ENCODE measurements at places on chromosomes 5 and 9.

GRCh38 chr9:127658428-127658827 lies 46.4 kb downstream of the STXBP1 start:
- peak; percentile 29 for DNase-seq

- DNase-seq, result no peak
Measured at GRCh38 chr9:19481971-19482404, 73.2 kb downstream of the ACER2 start.

- no peak for DNase-seq
Measured at GRCh38 chr9:130008538-130008937, 34.5 kb downstream of the FNBP1 start.

DNA sequence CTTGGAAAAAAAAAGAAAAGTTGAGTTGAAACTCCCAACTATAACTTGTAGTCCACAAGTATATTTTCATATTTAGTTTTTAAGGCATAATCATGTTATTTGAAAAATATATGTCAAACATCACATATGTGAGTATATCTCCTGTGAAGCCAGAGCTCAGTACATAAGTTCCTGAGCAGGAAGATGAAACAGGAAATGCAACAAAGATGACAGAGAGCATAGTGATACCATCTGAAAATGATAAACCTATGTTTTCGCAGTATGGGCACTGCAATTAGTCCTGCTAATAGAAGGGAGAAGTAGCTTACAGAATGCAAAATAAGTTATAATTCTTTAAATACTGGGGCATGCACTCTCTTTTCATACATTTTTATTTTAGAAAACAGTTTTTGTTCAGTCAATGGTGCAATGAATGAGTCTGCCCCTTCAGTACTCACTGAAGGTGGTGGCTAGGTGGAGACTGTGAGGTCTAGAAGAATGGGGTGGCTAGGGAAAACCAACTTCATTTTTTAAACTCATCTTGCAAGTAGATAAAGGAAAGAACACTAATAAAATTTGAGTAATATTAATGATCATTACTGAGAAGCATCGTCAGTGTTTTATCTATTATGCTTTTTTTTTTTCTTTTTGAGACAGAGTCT lies 54.1 kb upstream of the FYB1 start:
- DNase-seq, result no peak

DNA sequence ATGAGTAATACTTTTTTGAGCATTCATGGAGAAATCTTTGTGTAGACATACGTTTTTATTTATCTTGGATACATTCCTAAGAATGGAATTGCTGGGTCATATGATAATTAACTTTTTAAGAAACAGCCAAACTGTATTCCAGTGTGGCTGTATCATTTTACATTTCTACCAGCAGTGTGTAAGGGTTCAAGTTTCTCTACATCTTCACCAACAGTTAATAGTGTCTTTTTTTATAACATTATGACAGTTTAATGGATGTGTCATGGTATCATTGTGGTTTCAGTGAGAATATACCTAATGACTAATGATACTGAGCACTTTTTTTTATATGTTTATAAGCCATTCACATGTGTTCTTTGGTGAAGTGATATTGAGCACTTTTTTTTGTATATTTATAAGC lies 52.4 kb downstream of the NIPBL start:
- DNase-seq, result no peak

GRCh38 chr9:98199388-98200033 lies 7.1 kb upstream of the CORO2A start:
- no peak for DNase-seq

- peak; percentile 48 for DNase-seq
Measured at GRCh38 chr5:14143841-14144585, 871 bp downstream of the TRIO start.

DNA sequence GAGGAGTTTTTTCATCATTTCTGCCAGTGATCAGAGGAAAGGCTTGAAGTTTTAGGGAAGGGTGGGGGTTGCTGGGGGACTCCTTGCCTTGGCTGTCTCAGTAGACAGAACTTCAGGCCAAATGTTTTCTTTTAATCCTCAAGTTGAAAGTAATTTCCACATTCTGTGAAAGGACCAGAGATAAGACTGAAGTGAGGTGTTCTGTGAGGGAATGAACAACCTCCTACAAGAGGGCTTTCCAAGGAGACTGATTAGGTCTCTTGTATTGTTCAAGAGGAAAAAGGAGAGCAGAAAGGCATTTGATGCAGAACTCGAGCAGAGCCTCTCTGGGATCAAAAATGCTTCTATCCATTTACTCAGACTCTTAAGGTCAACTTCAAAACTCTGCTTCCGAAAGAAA lies 282.1 kb upstream of the ATP10B start:
- no peak for DNase-seq

GRCh38 chr5:37197340-37198050 lies 51.7 kb downstream of the CPLANE1 start:
- DNase-seq, result no peak

DNA sequence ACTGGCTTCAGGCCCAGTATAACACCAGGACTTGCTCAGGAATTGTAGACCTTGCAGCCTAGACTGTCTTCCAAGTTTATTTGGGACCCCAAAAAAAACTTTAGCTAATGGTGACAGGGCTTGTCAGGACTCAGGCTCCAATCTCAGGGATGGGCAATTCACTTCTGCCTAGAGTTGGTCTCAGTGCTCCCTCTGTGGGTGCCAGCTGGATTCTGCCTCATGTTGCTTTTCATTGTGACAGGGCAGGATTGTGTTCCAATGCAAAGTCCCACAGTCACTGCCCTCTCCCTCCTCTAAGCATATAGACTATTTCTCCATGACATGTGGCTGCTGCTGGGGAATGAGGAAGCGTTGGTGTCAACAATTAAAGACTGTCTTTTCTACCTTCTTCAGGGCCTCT lies 174.7 kb downstream of the CYLC2 start:
- no peak for DNase-seq

DNA sequence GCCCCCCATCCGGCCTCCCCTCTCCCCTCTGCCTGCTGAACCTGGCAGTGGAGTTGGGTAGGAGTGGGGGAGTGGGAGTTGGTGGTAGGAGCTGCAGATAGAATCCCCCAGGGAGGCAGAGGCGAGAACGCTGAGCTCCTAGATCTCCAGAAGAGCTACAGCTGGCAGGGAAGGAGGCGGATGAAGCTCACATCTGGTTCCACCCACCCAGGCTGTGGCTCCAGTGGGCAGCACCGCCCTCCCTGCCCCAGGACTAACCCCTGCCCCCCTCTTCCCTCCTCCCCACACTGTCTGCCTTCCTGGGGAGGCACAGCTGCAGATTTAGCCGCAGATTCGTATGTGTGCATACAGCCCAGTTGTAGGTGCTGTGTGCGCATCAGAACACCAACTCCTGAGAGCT lies 34.2 kb downstream of the C9orf50 start:
- DNase-seq, result no peak

DNA sequence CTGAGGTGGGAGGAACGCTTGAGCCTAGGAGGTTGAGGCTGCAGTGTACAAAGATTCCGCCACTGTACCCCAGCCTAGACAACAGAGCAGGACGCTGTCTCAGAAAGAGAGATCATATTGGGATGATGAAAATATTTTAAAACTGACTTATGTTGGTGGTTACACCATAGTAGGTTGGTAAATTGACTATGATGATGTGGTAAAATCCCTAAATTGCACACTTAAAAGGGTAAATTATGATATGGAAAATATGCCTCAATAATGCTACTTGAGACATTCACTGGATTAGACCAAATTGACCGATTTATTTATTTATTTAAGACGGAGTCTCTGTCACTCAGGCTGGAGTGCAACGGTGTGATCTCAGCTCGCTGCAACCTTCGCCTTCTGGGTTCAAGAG lies 21.9 kb upstream of the TOR1B start:
- DNase-seq, result no peak

DNA sequence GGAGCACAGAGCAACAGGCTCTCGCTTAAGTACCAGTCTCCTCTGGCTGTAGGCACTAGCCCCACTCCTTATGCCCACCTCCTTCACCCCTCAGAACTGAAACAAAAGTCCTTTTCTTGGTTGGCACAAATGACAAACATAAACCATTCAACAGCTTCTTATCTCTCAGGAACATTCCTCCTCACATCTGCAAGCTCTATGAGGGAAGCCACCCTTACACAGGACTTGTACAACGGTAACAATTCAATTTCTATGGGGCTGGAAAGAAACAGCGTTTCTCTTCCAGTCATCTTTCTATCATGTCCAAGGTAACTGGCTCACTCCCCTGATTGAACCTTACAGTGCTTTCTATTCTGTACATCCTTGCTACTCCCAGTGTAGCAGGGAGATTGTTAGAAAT lies 74.1 kb downstream of the CSF2 start:
- no peak for DNase-seq

DNA sequence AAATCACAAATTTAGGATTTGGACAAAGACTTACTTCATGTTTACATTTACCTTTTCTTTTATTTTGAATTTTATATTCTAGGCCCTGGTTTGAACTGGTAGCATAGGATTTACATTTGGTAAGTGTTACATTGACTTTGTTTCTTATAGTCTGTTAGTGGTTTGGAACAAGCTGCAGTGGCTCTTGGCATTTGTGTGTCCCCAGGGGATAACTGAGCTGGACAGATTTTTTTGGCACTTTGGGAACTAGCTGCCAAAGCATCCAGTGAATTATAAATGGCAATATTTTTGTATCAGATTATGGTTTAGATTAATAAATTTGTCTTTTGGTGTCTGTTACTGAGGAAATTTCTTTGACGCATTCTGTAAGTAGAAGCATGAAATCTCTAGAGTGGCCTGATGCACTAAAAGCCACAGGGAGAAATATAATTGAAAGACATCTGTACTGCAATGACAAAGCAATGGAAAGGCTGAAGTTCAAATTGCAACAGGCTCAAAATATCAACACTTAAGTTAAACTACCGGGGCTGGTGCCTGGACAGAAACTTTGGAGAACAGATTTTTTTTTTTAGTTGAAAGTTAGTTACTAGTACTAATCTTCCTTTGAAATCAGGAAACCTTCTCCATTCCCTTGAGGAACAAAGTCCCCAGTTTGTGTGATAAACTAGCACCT lies 107.6 kb upstream of the PLCXD3 start:
- no peak for DNase-seq

Data from NCI-H524 (cell line).